Activated T-cell treated with anti-CD3 and anti-CD28 coated beads for 48 hours (primary cell): ENCODE measurements at places on chromosomes 6 and 20.

- no peak for DNase-seq
Measured at GRCh38 chr20:49589747-49590146, 21.8 kb upstream of the PTGIS start.

GRCh38 chr6:154445417-154445816, 65.1 kb downstream of the CNKSR3 start:
- DNase-seq = no peak

GRCh38 chr6:42177514-42178364, 4.6 kb downstream of the GUCA1A start:
- no peak for DNase-seq

DNA sequence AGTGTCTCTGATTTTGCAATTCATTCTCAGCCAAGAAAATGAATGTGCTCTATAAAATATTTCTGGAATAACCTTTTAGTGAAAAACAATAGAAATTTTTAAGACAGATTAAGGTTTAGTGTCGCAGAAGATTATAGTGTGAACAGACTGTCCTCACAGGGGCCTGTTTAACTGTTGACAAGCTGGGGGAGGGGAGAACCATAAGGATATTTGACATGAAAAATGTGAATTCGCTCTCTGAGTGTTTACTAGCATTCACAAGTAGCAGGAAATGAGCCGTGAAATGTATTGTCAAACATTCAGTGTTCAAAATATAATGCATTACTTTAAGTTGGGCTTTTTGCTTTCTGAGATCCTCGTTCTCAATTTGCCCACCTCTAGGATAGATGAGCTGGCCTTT, 134.8 kb upstream of the TSHZ2 start:
- no peak for DNase-seq
